ENCODE measurements at places on chromosomes 7 and 10. TPM values are rescaled to one million over a fixed set of nuclear protein-coding genes. Genes with fewer than 3 reads are reported as not detected.

The NSUN6 gene
- 7.3 TPM for total RNA-seq

The NOBOX gene
- not detected for total RNA-seq

DNA sequence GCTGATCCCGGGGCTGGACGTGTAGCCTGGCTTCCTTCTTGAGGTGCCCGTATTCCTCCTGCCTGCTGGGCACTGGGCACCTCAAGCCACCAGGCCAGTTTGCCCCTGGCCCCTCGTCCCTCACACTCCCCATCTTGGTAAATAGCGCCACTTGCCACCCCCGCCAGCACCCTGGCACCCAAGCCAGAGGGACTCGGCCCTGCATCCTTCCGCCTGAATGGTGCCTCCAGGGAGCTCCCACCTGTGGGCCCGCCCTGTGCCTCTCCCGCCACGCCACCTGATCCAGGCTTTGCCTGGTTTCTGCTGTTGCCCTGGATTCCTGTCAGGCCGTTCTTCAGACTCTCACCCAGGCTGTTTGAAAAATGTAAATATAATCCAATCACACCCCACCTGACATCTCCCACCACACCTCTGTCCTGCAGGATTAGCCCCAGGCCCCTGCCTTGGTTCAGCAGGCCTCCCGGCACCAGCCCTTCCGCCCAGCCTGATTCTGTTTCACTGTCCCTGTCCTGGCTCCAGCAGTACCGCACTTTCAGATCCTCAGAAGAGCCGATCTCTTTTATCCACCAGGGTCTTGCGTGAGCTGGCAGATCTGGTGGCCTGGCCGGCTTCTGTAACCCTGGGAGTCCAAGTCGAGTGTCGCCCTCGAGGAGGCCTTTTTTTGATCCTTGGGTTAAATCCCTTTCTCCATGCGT is 33.8 kb downstream of the WIPI2 start:
- no peak for DNase-seq
- no peaks in the 10 kb centered on the region for H3K4me1 ChIP-seq
- H3K27me3 ChIP-seq, result no peaks in the 10 kb centered on the region
- H3K27ac ChIP-seq, result no peak overlapping the region
- no peak overlapping the region for H3K4me3 ChIP-seq
- peaks cover 54% of the 10 kb centered on the region for H3K36me3 ChIP-seq

GRCh38 chr7:17099083-17099973 is 199.1 kb upstream of the AHR start:
- peak; percentile 83 for DNase-seq
- no peaks in the 10 kb centered on the region for H3K27me3 ChIP-seq
- H3K27ac ChIP-seq, result no peak overlapping the region

The MTERF1 gene
- 3.7 TPM for total RNA-seq

GRCh38 chr10:10014846-10015245 is 1002.8 kb upstream of the CELF2 start:
- no peak for DNase-seq
- H3K36me3 ChIP-seq, result no peaks in the 10 kb centered on the region
- no peaks in the 10 kb centered on the region for H3K27me3 ChIP-seq

GRCh38 chr10:92222603-92223262 is 68.1 kb downstream of the CPEB3 start:
- no peak for DNase-seq
- H3K27ac ChIP-seq, result no peak overlapping the region
- no peaks in the 10 kb centered on the region for H3K4me1 ChIP-seq
- H3K4me3 ChIP-seq, result no peak overlapping the region
- no peaks in the 10 kb centered on the region for H3K27me3 ChIP-seq

The C10orf62 gene
- total RNA-seq, result 0.25 TPM

The CALML3 gene
- total RNA-seq, result not detected

The ATG9B gene
- 7.1 TPM for total RNA-seq

The AGAP4 gene
- 21.8 TPM for total RNA-seq

The KIAA1549 gene
- 13.6 TPM for total RNA-seq

- no peak for DNase-seq
- no peak overlapping the region for H3K27ac ChIP-seq
- H3K36me3 ChIP-seq, result no peaks in the 10 kb centered on the region
- H3K4me1 ChIP-seq, result no peaks in the 10 kb centered on the region
- no peak overlapping the region for H3K4me3 ChIP-seq
- H3K27me3 ChIP-seq, result no peaks in the 10 kb centered on the region
These were observed 733.9 kb upstream of the SORCS1 start for GRCh38 chr10:107898392-107898791.

DNA sequence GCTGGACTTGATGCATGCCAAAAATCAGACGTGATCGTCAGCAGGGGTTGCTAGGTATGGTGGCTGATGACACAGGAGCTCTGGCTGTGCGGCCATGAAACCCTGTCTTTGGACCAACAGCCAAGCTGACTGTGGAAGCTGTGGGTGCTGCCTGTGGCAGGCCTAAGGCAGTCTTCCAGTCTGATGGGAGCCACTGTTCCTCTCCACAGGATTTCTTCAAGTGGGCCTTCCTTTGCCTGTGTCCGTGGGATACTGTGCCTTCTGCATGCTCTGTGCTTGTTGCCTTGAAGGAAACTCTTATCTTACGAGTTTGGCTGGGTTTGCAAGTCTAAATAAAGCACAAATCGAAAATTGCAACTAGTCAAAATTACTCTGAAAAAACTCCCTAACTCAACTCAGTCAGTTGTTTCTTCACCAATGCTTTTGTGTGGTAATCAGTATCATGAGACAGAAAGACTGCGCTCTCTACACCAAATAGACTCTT is 101.9 kb upstream of the PDLIM1 start:
- H3K27me3 ChIP-seq, result no peaks in the 10 kb centered on the region
- H3K4me3 ChIP-seq, result no peak overlapping the region
- no peaks in the 10 kb centered on the region for H3K4me1 ChIP-seq
- peaks cover 17% of the 10 kb centered on the region for H3K36me3 ChIP-seq
- H3K27ac ChIP-seq, result no peak overlapping the region

- H3K4me1 ChIP-seq, result no peaks in the 10 kb centered on the region
- H3K27ac ChIP-seq, result no peak overlapping the region
- no peak for DNase-seq
- H3K4me3 ChIP-seq, result peak overlapping the region; percentile 78
- no peaks in the 10 kb centered on the region for H3K36me3 ChIP-seq
These were observed 1.2 kb downstream of the STRIP2 start for GRCh38 chr7:129435414-129435829.

- no peak overlapping the region for H3K4me3 ChIP-seq
- no peaks in the 10 kb centered on the region for H3K4me1 ChIP-seq
- no peak overlapping the region for H3K27ac ChIP-seq
- peak; percentile 76 for DNase-seq
These were observed 197.0 kb upstream of the AGK start for GRCh38 chr7:141354251-141354650.

DNA sequence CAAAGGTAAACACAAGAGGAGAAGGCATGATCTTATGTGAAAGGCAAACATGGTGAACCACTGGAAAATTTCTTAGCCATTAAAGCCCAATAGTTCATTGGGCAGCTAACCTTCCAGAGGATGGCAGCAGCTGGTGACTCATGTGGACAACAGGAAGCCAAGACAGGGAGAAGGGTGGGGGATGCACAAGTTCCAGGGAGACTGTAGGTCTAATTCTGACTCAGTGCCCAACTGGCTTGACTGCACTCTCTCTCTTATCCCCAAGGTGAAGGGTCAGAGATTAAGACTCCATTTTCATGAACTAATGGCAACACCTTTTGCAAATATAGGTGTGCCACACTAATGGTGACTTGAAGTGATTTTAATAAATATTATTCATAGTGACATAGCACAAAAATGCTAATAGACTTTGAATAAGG is 47.9 kb upstream of the SLC35B4 start:
- peak; percentile 64 for DNase-seq
- H3K27ac ChIP-seq, result no peak overlapping the region
- H3K36me3 ChIP-seq, result no peaks in the 10 kb centered on the region

The ZNF365 gene
- 0.07 TPM for total RNA-seq

The NACAD gene
- total RNA-seq, result 1.2 TPM

GRCh38 chr7:36367561-36368077 is 22.0 kb upstream of the ANLN start:
- no peak overlapping the region for H3K27ac ChIP-seq
- H3K4me3 ChIP-seq, result peak overlapping the region; percentile 91
- no peak for DNase-seq
- no peaks in the 10 kb centered on the region for H3K36me3 ChIP-seq
- H3K4me1 ChIP-seq, result no peaks in the 10 kb centered on the region

GRCh38 chr10:3666525-3667302 is 118.3 kb downstream of the KLF6 start:
- peaks cover 7% of the 10 kb centered on the region for H3K4me1 ChIP-seq
- H3K27ac ChIP-seq, result no peak overlapping the region
- DNase-seq, result no peak
- H3K4me3 ChIP-seq, result no peak overlapping the region
- no peaks in the 10 kb centered on the region for H3K36me3 ChIP-seq

- H3K4me3 ChIP-seq, result no peak overlapping the region
- no peaks in the 10 kb centered on the region for H3K4me1 ChIP-seq
- no peak for DNase-seq
- H3K27me3 ChIP-seq, result no peaks in the 10 kb centered on the region
These were observed 609.0 kb upstream of the DPP6 start for GRCh38 chr7:153443032-153443701.

DNA sequence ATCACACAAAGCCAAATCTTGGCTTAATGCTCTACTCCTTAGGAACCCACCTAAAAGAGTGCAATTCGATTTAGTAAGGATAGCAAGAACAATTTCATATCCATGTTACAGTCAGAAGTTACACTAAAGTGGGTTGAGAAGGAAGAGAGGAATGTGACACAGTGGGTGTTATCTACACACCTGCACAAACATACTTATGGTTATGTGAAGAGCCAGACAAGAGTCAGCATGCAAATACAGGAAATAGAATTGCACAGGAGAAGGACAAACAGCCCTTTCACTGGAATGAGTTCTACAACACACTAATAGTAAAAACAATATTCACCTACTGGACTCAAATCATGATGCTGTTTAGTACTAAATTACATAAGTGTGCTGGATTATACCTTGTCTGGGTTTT is 262.8 kb downstream of the DGKB start:
- no peaks in the 10 kb centered on the region for H3K27me3 ChIP-seq
- H3K27ac ChIP-seq, result no peak overlapping the region
- DNase-seq, result no peak
- H3K36me3 ChIP-seq, result no peaks in the 10 kb centered on the region
- no peaks in the 10 kb centered on the region for H3K4me1 ChIP-seq

- no peak for DNase-seq
- peaks cover 5% of the 10 kb centered on the region for H3K4me1 ChIP-seq
- H3K27ac ChIP-seq, result no peak overlapping the region
- H3K4me3 ChIP-seq, result no peak overlapping the region
These were observed 111.0 kb upstream of the KMT2E start for GRCh38 chr7:104903044-104903443.

- no peaks in the 10 kb centered on the region for H3K27me3 ChIP-seq
- H3K36me3 ChIP-seq, result no peaks in the 10 kb centered on the region
- no peak overlapping the region for H3K4me3 ChIP-seq
- peak; percentile 37 for DNase-seq
- H3K27ac ChIP-seq, result no peak overlapping the region
- H3K4me1 ChIP-seq, result no peaks in the 10 kb centered on the region
These were observed 84.1 kb downstream of the GNAI1 start for GRCh38 chr7:80218723-80219122.

DNA sequence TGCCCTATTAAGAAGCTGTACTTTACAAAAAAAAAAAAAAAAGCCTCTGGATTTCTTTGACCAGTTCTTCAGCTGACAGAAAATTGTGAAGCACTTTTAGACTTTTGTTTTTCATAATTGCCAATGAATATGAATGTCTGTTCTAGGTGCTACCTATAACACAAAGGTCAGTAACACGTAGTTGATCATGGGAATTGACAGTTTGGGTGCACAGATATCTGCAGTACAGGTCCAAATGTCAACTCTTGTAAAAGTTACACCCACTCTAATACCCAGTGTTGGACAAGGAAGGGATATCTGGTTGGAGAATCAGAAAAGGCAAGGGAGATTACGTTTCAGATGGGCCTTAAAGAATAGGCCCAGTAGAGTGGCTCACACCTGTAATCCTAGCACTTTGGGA is 1.8 kb downstream of the REEP3 start:
- H3K27ac ChIP-seq, result peak overlapping the region; percentile 100
- peaks cover 27% of the 10 kb centered on the region for H3K4me1 ChIP-seq
- no peaks in the 10 kb centered on the region for H3K36me3 ChIP-seq
- no peaks in the 10 kb centered on the region for H3K27me3 ChIP-seq
- H3K4me3 ChIP-seq, result peak overlapping the region; percentile 93
- DNase-seq, result no peak

DNA sequence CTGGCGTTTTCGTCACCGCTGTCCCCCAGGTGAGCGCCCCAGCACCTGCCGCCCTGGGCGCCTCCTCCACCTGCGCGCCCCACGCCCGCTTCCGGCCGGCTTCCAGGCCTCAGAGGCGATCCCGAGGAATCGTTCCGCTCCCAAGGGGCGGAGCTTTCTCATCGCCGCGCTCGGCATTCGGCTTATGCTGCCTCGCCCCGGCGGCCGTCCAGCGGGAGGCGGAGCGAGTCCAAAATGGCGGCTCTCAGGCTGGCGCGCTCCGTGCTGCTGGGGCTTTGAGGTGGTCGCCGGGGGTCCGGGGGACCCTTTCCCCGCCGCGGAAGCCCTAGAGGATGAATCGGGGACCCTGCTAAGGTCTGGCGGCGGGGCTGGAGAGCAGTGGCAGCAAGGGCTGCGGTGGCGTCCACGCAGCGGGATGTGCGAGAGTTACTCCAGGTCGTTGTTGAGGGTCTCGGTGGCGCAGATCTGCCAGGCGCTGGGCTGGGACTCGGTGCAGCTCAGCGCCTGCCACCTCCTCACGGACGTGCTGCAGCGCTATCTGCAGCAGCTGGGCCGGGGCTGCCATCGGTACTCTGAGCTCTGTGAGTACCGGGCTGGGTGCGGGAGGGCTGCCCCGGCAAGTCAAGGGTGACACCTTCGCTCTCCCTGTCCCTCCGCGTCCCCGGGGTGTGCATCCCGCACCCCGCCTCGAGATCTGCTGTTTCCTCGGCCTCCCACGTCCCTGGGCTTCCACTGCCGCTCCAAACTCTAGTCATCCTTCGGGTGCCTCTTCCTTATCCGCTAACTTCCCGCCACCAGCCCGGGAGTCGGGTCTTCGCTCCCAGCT is at the start of gene TAF3:
Gene TAF3, plus strand, starts transcription at position 211 of the 826 bp plus-strand sequence. Its CDS starts 205 bp downstream, at position 416.
- H3K27ac ChIP-seq, result peak within 1 kb of the TSS; percentile 64
- H3K36me3 ChIP-seq, result no peaks in the 10 kb centered on the region
- H3K4me3 ChIP-seq, result peak within 1 kb of the TSS; percentile 57
- peaks cover 16% of the 10 kb centered on the region for H3K27me3 ChIP-seq
- DNase-seq, result peak; percentile 97
- peaks cover 6% of the 10 kb centered on the region for H3K4me1 ChIP-seq

- no peaks in the 10 kb centered on the region for H3K36me3 ChIP-seq
- DNase-seq, result no peak
- no peaks in the 10 kb centered on the region for H3K27me3 ChIP-seq
- no peak overlapping the region for H3K4me3 ChIP-seq
- H3K4me1 ChIP-seq, result no peaks in the 10 kb centered on the region
These were observed 47.0 kb downstream of the PTPRE start for GRCh38 chr10:127953876-127954275.

GRCh38 chr7:128247640-128248194 is 6.6 kb downstream of the LEP start:
- H3K27me3 ChIP-seq, result no peaks in the 10 kb centered on the region
- H3K4me1 ChIP-seq, result no peaks in the 10 kb centered on the region
- no peak overlapping the region for H3K27ac ChIP-seq
- no peak overlapping the region for H3K4me3 ChIP-seq
- H3K36me3 ChIP-seq, result no peaks in the 10 kb centered on the region

Data from cardiac muscle cell (in vitro differentiated cells and primary cell).